ENCODE measurements at places on chromosomes 6 and 20. TPM values are rescaled to one million over a fixed set of nuclear protein-coding genes. Genes with fewer than 3 reads are reported as not detected.

The ZC2HC1B gene
- polyA plus RNA-seq: not detected

The TRIM40 gene
- 0.05 TPM for polyA plus RNA-seq

The JPH2 gene
- 3.4 TPM for polyA plus RNA-seq

The HDGFL1 gene
- polyA plus RNA-seq: not detected

The ESF1 gene
- polyA plus RNA-seq: 30.6 TPM

The FAM83D gene
- polyA plus RNA-seq: 58.3 TPM

The GPLD1 gene
- polyA plus RNA-seq: 1.2 TPM

The RNF39 gene
- polyA plus RNA-seq: 0.07 TPM

The REM1 gene
- polyA plus RNA-seq: not detected

The TBCC gene
- 13.3 TPM for polyA plus RNA-seq

The TGIF2 gene
- polyA plus RNA-seq: 4.1 TPM

The PPP1R16B gene
- polyA plus RNA-seq: 0.14 TPM

The APOBEC2 gene
- polyA plus RNA-seq: not detected

The RIPOR3 gene
- polyA plus RNA-seq: 0.06 TPM

DNA sequence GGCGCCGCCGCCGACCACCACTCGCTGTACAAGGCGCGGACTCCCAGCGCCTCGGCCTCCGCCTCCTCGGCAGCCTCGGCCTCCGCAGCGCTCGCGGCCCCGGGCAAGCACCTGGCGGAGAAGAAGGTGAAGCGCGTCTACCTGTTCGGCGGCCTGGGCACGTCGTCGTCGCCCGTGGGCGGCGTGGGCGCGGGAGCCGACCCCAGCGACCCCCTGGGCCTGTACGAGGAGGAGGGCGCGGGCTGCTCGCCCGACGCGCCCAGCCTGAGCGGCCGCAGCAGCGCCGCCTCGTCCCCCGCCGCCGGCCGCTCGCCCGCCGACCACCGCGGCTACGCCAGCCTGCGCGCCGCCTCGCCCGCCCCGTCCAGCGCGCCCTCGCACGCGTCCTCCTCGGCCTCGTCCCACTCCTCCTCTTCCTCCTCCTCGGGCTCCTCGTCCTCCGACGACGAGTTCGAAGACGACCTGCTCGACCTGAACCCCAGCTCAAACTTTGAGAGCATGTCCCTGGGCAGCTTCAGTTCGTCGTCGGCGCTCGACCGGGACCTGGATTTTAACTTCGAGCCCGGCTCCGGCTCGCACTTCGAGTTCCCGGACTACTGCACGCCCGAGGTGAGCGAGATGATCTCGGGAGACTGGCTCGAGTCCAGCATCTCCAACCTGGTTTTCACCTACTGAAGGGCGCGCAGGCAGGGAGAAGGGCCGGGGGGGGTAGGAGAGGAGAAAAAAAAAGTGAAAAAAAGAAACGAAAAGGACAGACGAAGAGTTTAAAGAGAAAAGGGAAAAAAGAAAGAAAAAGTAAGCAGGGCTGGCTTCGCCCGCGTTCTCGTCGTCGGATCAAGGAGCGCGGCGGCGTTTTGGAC, 2.0 kb downstream of the SOX4 start:
- DNase-seq: no peak

- no peak for DNase-seq
Observed at GRCh38 chr6:137258170-137258569, 39.0 kb upstream of the IFNGR1 start.

GRCh38 chr20:56843817-56844216, 214.7 kb downstream of the TFAP2C start:
- no peak for DNase-seq

DNA sequence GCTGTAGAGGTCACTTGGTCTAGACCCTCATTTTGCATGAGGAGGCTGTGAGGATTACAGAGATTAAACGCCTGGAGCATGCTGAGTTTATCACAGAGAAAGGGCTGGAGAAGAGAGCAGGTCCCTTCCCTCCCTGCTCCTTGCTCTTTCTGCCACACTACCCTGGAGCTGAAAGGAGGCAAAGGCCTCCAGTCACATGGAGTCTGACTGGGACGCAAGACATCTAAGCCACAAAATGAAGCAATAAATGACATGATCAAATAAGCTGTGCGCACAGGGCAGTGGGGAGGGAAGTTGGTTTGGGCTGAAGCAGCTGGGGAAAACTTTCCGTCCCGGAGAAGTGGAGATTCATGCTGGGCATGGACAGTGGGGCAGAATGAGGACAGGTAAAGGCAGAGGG, 33.3 kb downstream of the ATXN1 start:
- no peak for DNase-seq

GRCh38 chr20:9354579-9354978, 159.8 kb upstream of the LAMP5 start:
- no peak for DNase-seq

DNA sequence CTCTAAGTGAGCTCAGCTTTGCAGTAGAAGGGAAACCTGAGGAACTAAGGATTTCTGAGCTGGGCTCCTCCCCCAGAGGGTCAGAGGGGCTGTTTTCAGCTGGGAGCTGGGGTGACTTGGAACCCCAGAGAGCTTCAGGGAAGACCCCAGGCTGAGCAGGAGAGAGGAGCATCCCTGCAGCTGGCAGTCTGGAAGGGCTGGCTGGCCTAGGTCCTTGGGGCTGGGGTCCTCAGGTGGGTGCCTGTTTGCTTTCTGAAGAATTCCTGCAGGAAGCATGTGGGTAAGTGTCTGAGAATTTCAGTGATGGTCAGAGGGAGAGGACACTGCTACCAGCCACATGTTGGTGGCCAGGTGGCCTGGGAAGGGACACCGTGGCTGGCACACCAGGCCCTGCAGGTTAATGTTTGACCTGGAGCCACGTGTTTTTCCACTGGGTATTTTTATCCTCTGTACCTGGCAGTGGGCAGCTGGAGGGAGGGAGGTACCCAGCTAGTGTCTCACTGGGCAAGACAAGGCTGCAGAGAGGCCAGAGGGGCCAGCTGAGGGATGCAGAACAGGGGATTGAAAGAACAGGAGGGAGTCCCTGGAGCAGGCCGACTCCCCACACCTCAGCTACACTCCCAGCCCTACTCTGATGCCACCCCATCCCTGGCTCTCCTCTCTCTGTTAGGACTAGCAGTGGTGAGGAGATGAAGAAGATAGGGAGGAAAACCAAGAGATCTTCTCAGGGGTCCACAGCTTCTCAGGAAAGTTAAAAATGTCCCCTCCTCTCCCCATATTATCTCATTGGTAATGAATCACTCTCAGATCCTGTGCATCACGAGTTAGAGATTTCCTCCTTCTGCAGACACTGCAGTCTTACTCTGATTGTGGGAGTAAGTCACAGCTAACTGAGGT, 143.6 kb downstream of the VEGFA start:
- no peak for DNase-seq

- no peak for DNase-seq
Observed at GRCh38 chr6:56708810-56709597, 66.3 kb upstream of the DST start.

DNA sequence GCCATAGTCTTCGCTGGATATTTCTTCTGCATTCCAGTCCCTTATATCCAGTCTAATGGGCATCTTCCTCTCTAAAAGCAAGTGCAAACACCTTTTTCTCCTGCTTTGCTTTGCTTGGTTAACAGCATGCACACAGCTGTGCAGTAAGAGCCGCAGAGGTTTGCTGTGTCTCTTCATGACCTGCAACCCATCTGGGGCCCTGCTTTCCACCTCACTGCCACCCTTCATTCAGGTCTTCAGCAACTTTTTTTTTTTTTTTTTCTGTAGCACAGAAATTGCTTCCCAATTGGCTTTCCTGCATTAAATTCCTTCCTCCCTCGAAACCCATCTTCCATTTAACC, 14.4 kb downstream of the NEDD9 start:
- DNase-seq: peak; percentile 27

- no peak for DNase-seq
Observed at GRCh38 chr20:44070139-44070900, 116.7 kb downstream of the JPH2 start.

DNA sequence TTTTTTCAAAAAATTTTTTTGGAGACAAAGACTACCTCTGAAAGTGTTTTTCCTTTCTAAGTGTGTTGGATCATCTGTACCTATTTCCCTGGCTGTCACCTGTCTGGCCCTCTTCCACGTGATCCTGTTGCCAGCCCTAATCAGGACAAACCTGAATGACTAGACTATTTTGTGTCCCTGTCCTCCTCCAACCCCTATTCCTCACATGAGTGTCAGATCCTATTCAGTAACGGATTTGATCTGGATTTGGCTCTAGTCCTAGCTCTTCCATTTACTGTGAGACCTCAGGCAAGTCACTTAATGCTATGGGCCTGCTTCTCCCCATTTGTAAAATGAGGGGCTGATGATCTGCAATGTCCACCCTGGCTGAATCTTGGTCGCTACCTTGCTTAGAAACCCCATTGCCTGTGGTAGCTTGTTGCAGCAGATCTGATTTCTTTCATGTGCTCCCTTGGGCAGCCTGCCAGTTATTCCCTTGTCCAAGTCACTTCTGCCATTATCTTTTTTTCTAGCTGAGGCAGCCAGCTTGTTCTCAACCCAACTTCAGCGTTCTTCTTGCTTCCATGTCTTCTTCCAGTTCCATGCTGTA, 4.8 kb downstream of the PHF20 start:
- no peak for DNase-seq

GRCh38 chr6:73204252-73204651, 21.0 kb downstream of the KHDC1L start:
- no peak for DNase-seq

DNA sequence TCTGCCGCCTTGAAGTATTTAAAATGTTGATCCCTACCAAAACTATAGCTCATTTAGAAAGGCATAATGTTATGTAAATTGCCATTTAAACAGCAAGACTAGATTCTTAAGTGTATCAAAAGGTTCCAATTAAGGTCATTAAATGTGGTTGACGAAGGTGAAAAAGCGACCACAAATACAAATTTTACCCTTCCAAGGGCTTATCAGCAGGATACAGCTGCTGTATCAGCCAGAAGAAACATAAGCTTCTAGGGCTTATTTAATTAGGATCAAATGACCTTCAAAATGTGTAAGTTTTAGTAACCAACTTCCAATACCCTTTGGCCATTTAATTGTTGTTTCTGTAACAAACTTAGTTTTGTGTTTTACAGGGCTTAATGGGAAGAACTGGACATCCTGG, 139.9 kb downstream of the COL9A1 start:
- no peak for DNase-seq

- no peak for DNase-seq
Observed at GRCh38 chr6:111942561-111942960, 69.3 kb upstream of the FYN start.

DNA sequence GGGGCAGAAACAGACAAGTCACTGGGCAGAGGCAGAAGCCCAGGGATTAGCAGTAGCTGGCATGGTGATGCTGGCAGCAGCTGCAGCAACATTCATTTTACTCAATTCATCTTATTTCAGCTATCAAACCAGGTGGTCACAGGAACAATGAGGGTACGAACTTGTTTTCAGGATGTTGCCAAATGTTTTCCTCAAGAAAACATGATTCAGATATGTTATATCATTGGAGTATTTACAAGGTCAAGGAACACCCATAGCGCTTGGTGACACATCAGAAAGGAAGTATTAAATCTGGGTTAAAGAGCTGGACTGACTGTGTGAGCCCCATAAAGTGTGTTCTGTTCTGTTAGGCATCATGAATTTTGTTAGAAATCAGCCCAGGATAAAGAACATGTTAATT, 456.9 kb upstream of the ID4 start:
- DNase-seq: no peak

DNA sequence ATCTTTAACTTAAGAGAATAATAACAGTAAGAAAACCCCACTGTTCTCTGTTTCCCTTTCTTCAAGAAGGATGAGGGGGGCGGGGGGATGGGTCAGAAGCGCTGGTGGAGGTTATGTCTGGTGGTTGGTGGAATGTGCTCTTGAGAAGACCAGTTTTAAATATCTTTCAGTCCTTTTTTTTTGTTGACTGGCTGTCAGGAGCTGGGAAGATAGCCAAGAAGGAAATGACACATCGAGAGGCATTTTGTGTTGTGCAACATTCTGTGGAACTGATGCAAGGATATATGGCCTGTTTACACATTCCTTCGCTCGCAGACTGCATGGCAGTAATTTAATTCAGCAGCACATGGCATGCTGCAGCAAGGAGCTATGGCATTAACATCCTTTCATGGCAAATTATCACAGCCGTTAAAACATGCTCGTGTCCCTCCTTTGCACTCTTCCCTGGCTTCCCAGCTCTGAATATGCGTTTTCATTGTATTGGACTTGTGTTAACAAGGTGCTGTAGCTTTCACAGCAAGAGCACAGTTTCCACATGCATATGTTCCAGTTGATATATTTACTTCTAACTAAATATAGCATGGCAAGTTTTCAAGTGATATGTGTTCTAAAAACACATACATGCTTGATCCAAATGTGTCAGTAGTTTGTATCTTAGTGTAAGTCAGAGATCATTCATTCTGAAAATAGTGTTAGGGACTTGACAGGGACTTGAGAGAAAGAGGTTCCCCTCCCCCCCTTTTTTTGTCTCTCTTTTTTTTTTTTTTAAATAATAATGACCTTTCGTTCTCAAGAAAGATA, 68.2 kb upstream of the SUPT3H start:
- DNase-seq: peak; percentile 75

- DNase-seq: no peak
Observed at GRCh38 chr6:22754061-22754460, 184.7 kb downstream of the HDGFL1 start.

GRCh38 chr20:57647933-57648785, 27.9 kb upstream of the ZBP1 start:
- DNase-seq: no peak
